Activated naive CD4-positive, alpha-beta T cell treated with anti-CD3 and anti-CD28 coated beads for 36 hours (primary cell): ENCODE measurements at places on chromosomes 16 and 17. TPM values are rescaled to one million over a fixed set of nuclear protein-coding genes. Genes with fewer than 3 reads are reported as not detected.

DNA sequence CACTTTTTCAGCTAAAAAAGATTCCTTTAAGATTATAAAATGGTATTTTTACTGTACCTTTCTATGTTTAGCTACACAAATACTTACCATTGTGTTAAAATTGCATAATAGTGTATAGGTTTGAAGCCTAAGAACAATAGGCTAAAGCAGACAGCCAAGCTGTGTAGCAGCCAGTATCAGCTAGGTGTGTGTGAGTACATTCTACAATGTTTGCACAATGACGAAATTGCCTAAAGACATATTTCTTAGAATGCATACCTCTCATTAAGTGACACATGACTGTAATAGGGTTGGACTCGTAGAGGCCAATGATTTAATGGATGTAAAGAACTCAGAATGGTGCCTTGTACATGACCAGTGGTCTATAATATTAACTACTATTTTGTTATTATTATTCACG lies 1.9 kb upstream of the MT1B start:
- peaks cover 20% of the 10 kb centered on the region for H3K27me3 ChIP-seq
- no peak overlapping the region for H3K4me3 ChIP-seq
- H3K27ac ChIP-seq = no peak overlapping the region
- no peaks in the 10 kb centered on the region for H3K4me1 ChIP-seq
- no peaks in the 10 kb centered on the region for H3K36me3 ChIP-seq
- no peak for DNase-seq

DNA sequence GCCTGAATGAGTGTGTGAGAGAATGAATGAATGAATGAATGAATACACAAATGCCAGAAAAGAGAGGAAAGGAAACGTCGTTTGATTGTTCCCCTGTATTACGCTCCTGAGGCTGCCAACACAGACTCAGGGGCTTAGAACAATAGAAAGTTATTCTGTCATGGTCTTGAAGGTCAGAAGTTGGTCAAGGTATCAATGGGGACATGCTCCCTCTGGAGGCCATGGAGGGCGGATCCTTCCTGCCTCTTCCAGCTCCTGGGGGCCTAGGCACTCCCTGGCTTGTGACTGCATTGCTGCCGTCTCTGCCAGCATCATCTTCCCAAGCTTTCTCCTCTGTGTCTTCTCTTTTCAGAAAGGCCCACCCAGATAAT lies 1.5 kb upstream of the SLC38A8 start:
- no peak overlapping the region for H3K4me3 ChIP-seq
- DNase-seq = no peak
- H3K27ac ChIP-seq = no peak overlapping the region

- no peak for DNase-seq
- H3K4me3 ChIP-seq = no peak overlapping the region
- H3K27ac ChIP-seq = no peak overlapping the region
- H3K36me3 ChIP-seq = no peaks in the 10 kb centered on the region
- H3K4me1 ChIP-seq = no peaks in the 10 kb centered on the region
Measured at GRCh38 chr16:13680021-13680889, 239.7 kb upstream of the ERCC4 start.

GRCh38 chr17:49891694-49892389 lies 44.0 kb upstream of the TAC4 start:
- no peak overlapping the region for H3K27ac ChIP-seq
- peaks cover 37% of the 10 kb centered on the region for H3K27me3 ChIP-seq
- no peaks in the 10 kb centered on the region for H3K36me3 ChIP-seq

DNA sequence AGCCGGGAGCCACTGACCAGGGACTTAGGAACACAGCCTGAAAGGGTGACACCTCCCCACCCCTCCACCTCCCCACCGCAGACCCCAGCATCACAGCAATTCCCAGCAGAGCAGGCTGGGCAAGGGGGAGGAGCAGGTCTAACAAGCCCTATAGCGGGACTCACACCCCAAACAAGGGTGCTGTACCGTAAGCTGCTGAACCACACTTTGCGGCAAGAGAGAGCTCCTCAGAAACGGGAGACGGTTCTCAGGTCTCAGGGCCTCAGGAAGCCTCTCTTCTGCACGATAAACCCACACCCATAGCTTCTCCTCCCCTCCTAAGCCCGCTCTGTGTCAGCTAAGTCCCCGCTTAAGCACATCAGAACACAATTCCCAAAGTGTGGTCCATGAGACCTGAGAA lies 11.7 kb upstream of the COTL1 start:
- no peaks in the 10 kb centered on the region for H3K27me3 ChIP-seq
- H3K4me1 ChIP-seq = peaks cover 29% of the 10 kb centered on the region
- H3K4me3 ChIP-seq = no peak overlapping the region
- DNase-seq = peak; percentile 37

- H3K4me3 ChIP-seq = no peak overlapping the region
- peaks cover 26% of the 10 kb centered on the region for H3K4me1 ChIP-seq
- H3K36me3 ChIP-seq = peaks cover 21% of the 10 kb centered on the region
- no peak for DNase-seq
Measured at GRCh38 chr17:80941743-80942422, 49.8 kb upstream of the CHMP6 start.

SDR42E2 gene
- not detected for total RNA-seq

PIRT gene
- not detected for total RNA-seq

APRT gene
- total RNA-seq = 314 TPM
